ENCODE measurements at places on chromosomes 3 and 15.

DNA sequence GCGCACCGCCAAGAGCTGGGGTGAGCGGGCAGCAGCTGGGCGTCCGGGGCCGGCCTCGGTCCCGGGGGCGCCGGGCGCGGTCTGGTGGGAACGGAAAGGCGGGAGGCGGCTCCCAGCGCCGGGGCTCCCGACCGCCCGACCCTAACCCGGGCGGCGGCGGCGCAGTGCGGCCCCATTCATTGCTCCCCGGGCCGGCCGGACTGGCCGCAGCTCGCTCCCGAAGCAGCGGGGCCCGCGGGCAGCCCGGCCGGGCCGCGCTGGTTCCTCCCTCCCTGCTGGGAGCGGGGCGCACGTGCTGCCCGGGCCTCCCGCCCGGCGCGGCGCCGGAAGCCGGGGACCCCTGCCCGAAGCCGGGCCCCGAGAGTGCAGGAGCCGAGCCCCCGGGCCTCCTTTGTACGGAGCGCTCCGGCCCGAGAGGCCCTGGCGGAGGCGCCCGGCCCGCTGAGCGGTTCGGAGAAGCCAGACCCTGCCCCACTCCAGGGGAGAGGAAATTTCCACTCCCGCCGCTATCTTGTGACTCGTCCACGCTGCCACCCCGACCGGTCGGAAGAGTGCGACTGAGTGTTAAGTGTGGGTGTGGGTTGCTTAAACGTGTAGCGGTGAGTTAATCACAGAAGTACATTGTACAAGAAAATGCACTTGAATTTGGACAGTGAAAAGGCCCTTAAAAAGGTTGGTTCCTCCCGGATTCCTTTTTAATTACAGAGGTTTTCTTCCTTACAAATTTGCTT is 613 bp downstream of the ATP1B3 start:
- peak; percentile 65 for DNase-seq

DNA sequence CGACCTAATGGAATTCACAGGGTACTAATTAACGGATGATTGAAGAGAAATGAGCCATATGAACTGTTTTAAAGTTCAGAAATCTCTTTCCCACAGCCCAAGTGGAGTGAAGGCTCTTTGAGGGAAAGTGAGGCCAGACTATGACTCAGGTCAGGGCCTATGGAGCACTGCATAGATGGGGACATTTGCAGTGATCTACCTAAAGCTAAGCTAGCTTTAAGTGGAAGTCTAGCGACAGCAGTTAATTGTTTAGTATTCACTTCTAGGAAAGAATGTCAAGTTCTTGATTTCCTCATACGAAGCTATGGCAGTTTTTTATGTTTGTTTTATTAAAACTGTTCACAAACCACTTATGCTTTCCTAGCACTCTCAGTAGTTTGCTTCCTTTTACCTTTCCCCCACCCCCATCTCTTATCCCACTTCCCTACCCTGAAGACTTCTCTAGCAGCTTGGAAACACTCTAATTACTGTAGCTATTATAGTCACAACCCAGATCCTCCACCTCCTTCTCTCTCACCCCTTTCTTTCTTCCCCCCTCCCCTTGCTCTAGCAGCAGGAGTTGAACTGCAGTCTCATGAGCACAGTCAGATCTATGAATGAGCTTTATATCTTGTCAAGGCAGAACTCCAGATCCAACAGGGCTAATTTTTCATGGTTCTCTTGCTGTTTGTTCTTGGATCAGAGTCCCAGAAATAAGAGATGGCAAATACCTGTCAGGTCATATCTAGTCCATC is 6.2 kb downstream of the ZNF609 start:
- DNase-seq: no peak

GRCh38 chr15:63530752-63531299 is 26.4 kb downstream of the USP3 start:
- peak; percentile 24 for DNase-seq

GRCh38 chr15:64246364-64247189 is 83.8 kb upstream of the PPIB start:
- DNase-seq: peak; percentile 69

DNA sequence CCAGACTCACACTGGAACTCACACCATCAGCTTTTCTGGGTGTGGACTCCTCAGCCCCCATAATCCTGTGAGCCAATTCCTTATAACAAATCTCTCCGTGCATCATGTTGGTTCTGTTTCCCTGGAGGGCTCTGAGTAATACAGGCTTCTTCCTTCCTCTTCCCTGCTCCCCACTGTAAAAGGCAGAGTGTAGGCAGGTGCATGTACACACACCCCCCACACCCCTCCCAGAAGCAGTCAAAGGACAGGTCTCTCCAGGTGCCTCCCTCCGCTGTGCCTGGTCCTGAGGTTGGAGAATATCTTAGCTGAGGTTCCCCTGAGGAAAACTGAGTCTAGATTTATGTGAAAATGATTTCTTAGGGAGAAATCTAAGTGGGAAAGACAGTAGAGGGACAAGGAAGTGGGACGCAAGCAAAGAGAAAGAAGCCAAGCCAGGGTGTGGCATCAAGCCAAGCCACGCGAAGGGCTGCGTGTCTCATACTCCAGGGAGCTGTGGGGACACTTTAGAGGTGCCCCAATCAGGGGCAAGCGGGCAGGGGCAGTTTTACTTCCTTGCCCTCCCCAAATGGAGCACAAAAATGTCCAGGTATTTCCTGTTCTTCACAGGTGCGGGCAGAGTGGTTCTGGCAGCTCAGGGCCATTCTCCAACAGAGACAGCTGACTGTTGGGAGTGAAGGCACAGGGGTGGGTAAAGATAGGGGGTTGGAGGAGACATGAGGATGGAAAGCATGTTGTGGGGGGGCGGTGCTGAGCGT is 86.6 kb downstream of the HMG20A start:
- no peak for DNase-seq

GRCh38 chr15:77430652-77431051 is 10.0 kb downstream of the HMG20A start:
- DNase-seq: no peak

DNA sequence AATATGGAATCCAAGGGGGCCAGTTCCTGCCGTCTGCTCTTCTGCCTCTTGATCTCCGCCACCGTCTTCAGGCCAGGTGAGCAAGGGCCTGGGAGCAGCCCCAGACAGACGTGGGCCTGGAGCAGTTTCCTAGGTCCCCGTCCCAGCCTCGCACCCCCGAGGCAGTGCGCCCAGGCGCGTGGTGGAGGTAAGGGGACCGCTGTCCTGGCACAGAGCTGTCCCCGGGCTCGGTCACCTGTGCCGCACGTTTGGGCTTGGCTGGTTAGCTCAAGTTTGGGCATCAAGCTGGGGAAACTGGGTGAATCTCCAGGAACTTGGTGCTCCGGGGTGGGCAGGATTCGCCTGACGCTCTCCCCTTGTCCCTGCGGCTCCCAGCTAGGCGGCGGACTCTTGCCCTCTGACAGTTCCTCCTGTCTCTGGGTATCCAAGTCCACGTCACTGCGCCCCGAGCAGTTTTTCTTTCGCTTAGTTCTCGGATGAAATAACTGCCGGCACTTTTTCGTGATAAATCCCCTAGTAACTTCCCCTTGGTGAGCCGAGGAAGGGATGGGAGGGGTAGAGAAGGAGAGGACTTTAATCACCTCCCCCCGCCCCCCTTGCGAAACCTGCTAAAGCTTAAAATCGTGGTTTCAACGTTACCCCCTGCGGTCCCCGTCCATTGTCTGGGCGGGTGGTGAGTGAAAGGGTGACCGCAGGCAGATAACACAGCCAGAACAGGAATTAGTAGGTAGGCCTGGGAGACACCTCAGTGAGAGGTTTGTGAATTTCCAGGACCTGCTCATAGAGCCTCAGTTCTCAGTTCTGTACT is 901 bp downstream of the ALCAM start:
- peak; percentile 88 for DNase-seq

GRCh38 chr3:48130321-48130904 is 57.8 kb downstream of the CDC25A start:
- no peak for DNase-seq

GRCh38 chr3:149512073-149512782 is 37.7 kb downstream of the TM4SF4 start:
- DNase-seq: no peak

DNA sequence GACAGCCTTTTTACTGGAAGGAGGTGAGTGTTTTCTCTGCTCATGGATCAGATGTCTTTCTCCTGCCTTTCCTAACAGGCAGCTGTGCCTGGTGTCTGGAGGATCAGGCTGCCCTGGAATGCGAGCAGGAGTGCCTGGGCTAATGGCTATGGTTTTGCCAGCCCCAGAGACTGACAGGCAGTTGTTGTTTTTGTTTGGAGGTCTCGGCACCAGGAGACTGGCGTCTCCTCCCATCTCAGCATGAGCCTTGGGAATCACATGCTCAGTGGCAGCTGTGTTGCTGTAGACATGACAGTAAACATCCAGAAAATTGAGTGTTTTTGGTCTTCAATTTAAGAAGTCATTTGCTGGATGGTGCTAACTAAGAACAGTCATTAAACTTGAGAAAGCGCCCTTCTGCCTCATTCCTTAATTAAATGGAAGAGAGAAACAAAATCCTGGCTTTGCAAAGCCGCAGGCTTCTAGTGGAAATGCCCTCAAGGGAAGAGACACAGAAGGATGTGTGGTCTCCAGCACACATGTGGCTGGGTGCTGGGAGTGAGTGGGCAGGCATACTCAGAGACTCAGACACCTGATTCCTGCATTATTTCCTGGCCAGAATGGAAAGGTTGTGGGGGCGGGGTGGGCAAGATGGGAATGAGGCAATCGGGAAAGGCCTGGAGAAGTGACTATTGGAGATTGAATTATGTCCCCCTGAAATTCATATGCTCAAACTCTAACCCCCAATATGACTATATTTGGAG is 97.0 kb upstream of the NMNAT3 start:
- DNase-seq: no peak

GRCh38 chr3:104796556-104796955 is 570.2 kb upstream of the ALCAM start:
- no peak for DNase-seq

Measured in GM06990 (cell line).